ENCODE measurements at places on chromosomes 16 and 17.

DNA sequence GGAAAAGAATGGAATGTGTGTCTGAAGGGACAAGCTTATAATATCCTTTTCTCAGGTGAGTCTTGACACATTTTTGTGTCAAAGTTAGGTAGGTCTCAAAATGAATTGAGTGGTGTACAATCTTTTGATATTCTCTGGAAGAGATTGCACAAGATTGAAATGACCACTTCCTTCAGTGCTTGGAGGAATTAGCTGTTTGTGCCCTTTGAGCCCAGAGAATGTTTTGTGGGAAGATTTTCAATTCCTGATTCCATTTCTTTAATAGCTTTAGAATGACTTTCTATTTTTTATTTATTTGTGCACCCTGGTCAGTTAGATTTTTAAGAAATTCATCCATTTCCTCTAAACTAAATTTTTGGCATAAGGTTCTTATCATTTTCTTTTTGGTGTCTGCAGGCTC, 1.6 kb upstream of the CCL13 start:
- DNase-seq, result no peak

GRCh38 chr16:22321340-22322001, 24.3 kb downstream of the POLR3E start:
- DNase-seq, result peak; percentile 53

DNA sequence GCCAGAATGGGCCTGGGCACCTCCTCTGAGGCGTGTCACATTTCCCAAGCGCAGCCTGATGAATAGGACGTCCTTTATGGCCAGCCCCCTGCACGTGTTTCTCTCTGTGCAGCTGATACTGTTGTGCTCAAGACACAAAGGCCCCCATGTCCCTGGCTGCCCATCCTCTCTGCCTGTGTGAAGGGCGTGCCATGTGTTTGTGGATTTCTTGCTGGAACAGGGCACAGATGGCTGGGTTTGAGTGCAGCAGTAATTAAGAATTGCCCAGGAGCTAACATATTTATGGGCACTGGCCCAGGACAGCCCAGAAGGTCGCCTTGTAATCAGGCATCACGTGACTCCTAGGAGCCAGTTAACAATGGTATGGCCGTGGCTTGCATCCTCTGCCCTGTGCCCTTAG, 181.1 kb downstream of the CCDC182 start:
- no peak for DNase-seq

GRCh38 chr17:4512156-4513112, 13.8 kb downstream of the SPNS2 start:
- DNase-seq, result no peak

DNA sequence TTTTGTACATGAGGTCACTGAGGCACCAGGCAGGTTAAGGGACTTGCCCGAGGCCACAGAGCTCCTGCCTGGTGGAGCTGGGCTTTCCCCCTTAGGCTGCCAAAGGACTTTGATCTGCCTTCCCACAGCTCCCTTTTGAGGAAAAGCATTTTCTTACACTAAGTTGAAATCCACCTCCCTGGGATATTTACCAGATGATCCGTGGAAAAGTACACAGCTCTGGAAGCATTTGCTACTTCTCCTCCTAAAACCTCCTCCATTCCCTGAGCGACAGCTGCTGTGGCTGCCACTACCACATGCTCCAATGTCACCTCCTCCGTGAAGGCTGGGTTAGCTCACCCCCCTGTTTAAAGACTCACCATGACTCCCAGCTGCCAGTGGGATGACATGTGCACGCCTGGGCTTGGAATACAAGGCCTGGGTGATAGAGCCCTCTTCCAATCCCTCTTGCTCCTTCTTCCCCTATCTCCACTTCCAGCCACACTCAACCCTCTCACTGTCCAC, 1.2 kb upstream of the MPRIP start:
- DNase-seq, result peak; percentile 66

GRCh38 chr16:9476744-9477143, 385.3 kb downstream of the HAPSTR1 start:
- DNase-seq, result no peak

DNA sequence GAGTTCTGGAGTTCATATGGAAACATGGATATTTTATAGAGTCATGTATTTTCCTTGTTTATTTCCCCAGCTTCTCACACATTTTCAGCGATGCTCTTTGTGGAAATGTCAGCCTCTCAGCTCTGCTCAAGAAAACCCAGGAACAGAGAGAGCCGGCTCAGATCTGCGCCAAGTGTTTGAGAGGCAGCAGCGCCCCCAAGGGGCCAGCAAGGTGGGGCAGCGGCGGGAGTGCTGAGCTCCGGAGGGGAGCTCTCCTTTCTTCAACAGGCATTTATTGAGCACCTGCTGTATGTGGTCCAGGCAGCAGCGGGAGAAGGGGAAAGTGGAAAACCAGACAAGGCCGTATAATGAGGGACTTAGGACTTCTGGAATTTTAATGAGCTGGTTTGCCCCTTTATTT, 421.1 kb upstream of the C16orf82 start:
- peak; percentile 76 for DNase-seq

DNA sequence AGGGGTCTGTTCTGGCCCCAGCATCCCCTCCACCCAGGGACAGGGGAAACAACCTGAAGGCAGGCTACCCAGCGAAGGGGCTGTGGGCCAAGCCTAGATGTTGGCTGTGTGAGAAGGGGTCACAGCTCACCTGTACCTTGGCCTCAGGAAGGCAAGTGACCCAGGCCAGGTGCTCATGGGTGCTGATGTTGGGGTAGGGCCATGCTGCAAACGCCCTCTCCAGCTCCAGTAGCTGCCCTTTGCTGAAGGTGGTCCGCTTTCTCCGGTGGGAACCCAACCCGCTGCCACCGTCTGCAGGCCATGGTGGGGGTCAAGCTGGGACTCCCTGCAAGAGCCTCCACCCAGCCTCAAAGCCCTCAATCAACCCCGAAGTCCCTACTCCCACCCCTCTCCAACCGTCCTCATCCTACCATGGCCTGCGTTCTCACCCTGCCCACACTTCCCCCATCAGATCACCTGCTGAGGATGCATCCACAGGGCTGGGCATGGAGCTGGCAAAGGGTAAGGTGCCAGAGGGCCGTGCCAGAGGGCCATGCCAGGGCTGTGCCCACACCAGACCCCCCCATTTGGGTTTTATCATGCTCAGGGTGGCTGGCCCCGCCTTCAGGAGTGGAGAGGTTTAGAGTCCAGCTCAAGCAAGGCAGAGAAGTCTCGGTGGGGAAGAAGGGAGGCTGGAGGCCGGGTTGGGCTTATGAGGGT, at the start of gene SEBOX:
TSS of gene SEBOX (minus strand) at position 535 of the 699 bp plus-strand sequence. CDS start at position 487, 48 bp downstream.
- no peak for DNase-seq

GRCh38 chr17:43945074-43945829, 3.0 kb upstream of the PPY start:
- no peak for DNase-seq

GRCh38 chr17:73309727-73310596, 1.8 kb downstream of the CDC42EP4 start:
- DNase-seq, result peak; percentile 66

DNA sequence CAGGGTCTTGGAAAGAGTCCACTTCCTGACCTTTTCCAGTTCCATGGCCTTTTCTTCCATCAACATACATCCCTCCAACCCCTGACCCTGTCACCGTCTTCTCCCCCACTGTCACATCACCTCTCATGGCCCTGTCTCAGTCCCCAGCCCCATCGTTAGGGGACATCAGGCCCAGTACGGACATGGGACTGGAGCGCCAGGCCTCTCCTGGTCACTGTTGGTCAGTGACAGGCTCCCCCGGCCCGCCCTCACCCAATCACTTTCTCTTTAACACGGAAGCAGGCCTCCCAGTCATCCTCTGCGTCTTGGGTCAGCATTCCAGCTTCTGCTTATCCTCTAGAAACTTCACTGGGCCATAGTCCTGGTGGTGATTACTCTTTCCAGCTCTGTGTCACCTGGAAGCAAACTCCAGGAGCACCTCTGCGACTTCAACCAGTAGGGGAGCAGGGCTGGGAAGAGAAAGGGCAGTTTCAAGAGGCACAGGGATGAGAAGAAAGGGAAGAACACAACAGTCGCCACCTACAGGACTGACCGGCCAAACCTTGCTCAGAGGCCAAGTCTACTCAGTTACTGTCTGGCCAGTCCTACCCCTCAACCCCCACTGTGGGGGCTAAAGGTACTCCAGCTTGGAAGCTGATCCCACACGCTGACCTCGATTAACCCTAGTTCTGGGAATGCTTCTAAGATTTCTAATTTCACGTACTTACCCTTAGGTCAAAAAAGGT, 15.9 kb upstream of the ICAM2 start:
- DNase-seq, result peak; percentile 71

GRCh38 chr16:69618721-69619120, 53.0 kb downstream of the NFAT5 start:
- DNase-seq, result no peak

GRCh38 chr17:48842746-48843145, 11.9 kb downstream of the CALCOCO2 start:
- no peak for DNase-seq

GRCh38 chr17:61389670-61390478, 9.8 kb upstream of the TBX2 start:
- peak; percentile 81 for DNase-seq

DNA sequence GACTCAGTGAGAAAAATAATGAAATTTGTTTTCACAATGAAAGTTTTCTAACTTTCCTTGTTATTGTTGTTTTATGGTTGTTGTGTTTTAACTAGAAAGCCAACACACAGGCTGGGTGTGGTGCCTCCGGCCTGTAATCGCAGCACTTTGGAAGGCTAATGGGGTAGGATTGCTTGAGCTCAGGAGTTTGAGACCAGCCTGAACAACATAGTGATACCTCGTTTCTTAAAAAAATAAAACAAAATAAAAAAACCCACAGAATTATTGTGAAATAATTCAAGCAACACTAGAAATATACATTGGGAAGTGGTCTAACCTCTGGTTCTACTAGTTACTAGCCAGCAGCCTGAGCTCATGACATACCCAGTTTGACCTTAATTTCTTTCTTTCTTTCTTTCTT, 630 bp downstream of the MILR1 start:
- no peak for DNase-seq

- DNase-seq, result no peak
Observed at GRCh38 chr17:72342627-72343527, 222.1 kb downstream of the SOX9 start.

- DNase-seq, result no peak
Observed at GRCh38 chr16:67481561-67482232, 740 bp upstream of the ATP6V0D1 start.

GRCh38 chr17:46730679-46731078, 87.8 kb downstream of the WNT3 start:
- DNase-seq, result no peak

GRCh38 chr16:29820730-29821642, 724 bp downstream of the MVP start:
- DNase-seq, result no peak

DNA sequence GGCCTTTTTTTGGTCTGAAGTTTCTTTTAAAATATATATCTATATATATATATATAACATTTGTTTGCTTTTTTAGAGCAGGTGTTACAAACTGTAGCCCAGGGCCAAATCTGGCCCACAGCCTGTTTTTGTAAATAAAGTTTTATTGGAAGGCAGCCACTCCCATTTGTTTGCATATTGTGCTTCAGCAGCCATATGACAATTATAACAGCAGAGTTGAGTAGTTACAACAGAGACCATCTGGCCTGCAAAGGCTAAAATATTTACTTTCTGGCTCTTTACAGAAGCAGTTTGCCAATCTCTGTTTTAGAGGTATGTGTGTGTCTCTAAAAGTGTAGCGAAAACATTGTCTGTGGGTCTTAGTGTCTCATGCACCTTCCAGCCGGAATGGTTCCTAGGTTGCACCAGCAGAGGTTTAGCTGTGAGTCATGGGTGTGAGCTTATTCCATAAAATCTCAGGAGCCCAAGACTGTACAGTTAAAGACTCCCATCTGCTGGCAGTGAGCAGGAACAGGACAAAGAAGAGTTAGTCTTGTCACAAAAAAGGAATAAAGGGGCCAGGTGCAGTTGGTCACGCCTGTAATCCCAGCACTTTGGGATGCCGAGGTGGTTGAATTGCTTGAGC, 23.8 kb downstream of the LCMT1 start:
- DNase-seq, result no peak

GRCh38 chr17:1558401-1558800, 4.2 kb downstream of the PITPNA start:
- DNase-seq, result no peak

DNA sequence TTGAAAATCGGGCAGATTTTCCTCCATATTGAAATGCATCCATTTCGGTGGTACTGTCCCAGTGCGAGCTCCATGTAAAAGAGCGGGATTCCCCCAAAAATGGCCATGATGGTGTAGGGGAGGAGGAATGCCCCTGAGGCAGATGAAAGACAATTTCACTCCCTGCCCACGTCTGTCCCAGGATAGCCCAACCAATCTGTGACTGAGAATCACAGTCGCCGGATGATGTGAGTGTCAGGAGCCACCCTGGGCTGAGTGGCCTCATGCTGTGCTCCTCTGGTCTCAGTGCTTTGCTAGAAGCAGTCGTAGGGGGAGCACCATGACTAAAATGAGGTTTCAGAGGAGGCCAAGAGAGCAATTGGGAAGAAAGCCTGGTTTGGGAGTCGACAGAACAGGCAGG, 16.7 kb downstream of the SLC6A4 start:
- DNase-seq, result peak; percentile 62

DNA sequence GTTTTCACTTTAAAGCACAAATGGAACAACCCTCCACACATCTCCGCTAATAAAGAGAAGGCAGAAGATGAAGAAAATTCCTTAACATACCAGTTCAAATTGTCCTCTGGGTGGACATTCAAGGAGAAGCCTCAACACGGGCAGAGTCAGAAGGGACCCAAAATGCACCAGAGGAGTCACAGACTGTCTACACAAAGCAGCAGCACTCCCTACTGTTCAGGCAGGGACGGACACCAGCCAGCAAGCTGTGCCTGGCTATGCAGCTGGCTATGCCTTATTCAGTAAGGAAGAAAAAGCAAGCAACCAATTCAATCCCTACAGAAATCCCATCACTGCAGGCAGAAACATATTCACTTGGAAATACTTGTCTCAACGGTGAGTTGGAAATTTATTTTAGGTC, 8.1 kb downstream of the DNAJC7 start:
- no peak for DNase-seq

GRCh38 chr17:7632492-7632894, 2.6 kb downstream of the SHBG start:
- peak; percentile 77 for DNase-seq

DNA sequence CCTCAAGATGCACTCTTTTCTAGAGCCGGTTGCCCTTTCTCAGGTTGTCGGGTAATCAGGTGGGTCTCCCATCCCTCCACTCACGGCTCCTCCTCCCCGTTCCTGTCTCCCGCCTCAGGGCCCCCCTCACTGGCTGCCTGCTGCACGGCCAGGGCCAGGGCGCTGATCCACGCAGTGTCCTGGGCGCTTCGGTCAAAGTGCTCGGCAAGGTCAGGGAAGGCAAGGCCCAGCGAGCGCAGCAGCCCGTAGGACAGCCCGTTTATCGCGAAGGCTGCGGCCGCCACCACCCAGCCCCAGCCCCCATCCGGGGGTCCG, 753 bp downstream of the SLC16A11 start:
- no peak for DNase-seq

DNA sequence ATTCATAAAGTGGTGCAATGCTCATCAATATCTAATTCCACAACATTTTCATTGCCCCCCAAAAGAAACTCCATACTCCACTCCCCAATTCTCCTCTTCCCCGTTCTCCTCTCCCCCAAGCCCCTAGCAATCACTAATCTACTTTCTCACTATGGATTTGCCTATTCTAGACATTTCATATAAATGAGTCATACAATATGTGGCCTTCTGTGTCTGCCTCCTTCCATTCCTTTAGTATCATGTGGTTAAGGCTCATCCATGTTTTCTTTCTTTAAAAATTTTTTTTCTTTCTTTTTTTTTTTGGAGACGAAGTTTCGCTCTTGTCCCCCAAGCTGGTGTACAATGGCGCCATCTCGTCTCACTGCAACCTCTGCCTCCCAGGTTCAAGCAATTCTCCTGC, 56.3 kb upstream of the HAS3 start:
- DNase-seq, result no peak
